KBM-7 (cell line): ENCODE measurements at places on chromosomes 11 and 22.
A peak's percentile ranks its signal among the peaks of the same experiment; 100 is the strongest.

DNA sequence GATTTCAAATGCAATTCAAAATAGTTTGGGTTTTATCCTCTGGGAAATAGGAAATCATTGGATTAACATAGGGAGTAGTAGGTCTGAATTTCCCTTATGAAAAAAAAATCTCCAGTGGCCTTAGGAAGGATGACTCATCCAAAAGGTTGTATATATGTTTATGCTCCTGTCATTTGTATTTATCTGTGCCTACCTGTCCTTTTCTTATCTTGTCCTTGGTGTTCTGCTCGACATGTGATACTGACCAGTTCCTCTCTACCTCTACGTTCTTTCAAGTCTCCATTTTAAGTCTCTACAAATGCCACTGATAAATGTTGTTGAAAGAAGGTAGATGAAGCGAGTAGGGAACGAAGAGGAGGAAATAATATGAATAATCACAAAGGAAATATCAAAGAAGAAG is 3.0 kb upstream of the SOX6 start:
- DNase-seq, result no peak

DNA sequence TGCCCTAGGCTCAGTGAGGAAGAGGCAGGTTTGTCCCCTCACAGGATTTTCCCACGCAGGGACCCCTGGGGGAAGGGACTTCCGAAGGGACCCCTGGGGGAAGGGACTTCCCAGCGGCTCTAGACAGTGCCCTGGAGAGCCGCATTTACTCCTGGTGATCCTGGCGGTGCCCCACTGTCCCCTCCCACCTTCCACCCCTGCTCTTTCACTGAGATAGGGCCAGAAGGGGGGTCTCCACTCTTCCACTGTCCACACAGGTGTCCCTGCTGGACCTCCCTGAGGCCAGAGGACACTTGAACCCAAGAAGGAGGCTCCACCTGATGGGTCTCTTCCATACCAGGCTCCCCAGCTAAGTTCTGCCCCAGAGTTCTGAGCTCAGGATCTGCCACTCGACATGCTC is 1333.9 kb downstream of the BRD1 start:
- DNase-seq, result no peak

GRCh38 chr22:30948930-30949342 is 19.6 kb downstream of the MORC2 start:
- DNase-seq, result no peak

GRCh38 chr11:72789493-72790131 is 4.2 kb downstream of the STARD10 start:
- DNase-seq, result no peak

- DNase-seq, result no peak
Observed at GRCh38 chr22:50518606-50519005, 6.8 kb downstream of the SCO2 start.

DNA sequence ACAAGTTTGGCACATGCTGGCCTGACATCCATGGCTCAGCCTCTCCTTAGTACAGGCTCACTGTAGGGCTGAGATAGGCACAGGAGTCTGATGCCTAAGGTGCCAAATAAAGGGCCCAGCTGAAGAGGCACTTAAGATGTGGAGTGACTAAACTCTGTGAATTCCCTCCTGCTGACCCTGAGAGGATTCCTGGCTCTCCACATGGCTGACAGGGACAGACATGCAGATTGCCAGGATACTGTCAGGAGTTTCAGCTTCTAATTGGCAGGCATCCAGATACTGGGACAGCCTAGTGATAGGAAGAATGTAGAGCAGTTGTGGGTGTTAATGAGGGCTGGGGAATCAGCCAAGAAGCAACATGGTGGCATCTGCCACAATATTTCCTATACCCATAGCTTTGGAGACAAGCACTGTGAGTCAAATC is 558.7 kb downstream of the INSC start:
- no peak for DNase-seq

DNA sequence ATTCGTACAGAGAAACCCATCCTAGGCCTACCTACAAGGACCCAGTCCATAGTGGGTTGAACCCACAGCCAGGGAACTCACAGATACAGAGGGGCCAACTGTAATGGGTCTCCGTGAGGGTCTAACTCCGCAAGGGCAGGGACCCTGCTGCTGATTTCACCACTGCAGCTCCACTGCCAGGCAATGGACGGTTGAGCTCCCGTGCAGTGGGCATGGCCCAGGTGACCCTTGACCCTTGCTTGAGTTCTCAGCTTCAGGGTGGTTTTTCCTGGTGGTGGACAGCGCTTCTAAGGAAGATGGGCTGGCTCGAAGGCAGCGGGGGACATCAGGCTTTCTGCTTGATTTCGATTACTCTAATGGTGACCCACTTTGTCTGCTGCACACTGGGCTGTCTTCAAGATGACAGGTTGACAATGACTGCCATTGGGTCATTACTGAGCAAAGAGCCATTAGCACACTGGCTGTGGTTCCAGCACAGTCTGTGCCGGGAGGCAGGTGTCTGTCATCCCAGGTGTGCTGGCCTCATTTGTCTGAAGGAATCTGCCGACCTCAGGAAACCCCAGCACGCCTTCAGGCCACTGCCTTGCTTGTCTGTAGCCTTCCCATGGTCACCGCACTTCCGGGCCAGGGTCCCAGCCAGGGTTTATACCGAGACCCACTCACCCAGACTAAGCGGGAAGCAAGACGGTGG is 3.7 kb upstream of the GAL start:
- DNase-seq, result no peak

DNA sequence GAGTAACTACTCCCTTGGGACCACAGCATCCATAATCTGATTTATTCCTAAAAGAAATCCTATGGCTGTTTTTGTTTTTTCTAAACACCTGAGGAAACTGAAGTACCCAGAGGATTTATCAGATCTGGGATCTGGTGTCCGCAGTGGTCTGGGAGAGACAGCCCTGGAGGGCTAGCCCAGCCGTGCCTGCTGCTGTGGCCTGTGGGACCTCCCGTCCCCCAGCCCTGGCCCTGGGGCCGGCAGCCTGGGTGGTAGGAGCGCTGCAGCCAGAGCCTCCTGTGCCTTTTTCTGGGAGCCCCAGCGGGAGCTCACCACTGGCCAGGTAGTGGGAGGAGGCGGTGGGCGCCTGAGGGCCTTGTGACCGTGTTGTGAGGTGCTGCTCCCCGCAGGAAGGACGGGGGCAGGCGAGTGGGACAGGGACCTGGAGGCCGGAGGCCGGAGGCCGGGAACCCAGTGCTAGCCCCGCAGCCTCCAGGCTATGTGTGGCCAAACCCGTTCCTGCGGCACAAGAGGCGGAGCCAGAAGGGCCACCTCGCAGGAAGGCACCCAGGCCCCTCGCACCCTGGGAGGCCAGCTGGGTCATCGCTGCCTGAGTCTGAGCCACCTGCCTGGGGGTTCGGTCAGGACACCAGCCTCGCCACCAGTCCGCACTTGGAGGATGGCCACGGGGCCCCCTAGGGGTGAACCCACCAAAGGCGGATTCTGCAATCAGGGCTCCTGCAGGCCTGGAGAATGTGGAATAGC is 18.2 kb upstream of the C11orf96 start:
- DNase-seq, result no peak

DNA sequence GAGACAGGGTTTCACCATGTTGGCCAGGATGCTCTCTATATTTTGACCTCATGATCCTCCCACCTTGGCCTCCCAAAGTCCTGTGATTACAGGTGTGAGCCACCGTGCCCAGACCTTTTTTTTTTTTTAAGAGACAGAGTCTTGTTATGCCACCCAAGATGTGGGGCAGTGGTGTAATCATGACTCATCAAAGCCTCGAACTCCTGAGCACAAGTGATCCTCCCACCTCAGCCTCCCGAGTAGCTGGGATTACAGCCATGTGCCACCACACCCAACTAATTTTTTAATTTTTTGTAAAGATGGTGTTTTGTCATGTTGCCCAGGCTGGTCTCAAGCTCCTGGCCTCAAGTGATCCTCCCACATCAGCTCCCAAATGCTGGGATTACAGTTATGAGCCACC is 37.9 kb downstream of the IZUMO1R start:
- no peak for DNase-seq

- DNase-seq, result no peak
Observed at GRCh38 chr22:25582946-25583345, 18.5 kb downstream of the GRK3 start.

GRCh38 chr11:118930094-118930712 is 4.5 kb upstream of the BCL9L start:
- DNase-seq, result peak; percentile 92

DNA sequence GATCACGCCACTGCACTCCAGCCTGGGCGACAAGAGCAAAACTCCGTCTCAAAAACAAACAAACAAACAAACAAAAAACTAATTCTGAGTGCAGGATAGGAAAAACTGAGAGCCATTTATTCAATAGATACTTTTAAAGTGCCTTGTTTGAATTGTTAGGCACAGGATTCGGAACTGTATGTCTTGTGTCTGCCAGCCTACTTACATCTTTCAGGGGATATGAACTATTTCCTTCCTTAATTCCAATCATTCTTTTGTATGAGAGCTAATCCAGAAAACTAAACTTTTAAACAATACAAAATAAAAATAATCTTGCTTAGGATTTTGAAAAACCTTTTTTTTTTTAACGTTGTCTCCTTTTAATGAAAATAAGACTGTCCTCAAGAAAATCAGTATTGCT is 12.6 kb downstream of the UVRAG start:
- DNase-seq, result no peak

- no peak for DNase-seq
Observed at GRCh38 chr11:133162227-133162626, 370.1 kb downstream of the OPCML start.

DNA sequence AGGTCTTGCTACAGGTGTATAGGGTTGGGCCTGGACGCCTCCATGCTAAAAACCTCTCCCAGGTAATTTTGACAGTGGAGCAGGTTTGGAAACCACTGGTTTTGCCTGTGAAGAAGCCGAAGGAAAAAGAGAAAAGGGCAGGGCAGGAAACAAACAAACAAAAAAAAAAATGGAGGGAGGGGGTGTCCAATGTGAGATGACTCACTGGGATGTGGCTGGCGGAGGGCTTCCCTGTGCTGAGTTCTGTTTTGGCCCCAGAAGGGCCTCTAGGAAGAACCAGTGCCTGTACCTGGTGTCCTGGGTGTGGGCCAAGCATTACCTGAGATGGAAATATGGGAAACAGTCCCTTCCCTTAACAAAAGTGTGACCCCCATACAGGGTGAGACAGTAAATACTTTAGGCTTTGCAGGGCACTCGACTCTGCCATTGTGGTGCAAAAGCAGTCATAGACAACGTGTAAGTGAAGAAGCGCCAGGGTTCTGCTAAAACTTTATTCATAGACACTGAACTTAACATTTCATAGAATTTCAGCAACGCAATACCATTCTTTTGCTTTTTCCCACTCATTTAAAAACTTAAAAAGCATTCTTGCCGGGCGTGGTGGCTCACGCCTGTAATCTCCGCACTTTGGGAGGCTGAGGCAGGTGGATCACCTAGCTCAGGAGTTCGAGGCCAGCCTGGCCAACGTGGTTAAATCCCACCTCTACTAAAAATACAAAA is 9.5 kb upstream of the DGKZ start:
- DNase-seq, result no peak

DNA sequence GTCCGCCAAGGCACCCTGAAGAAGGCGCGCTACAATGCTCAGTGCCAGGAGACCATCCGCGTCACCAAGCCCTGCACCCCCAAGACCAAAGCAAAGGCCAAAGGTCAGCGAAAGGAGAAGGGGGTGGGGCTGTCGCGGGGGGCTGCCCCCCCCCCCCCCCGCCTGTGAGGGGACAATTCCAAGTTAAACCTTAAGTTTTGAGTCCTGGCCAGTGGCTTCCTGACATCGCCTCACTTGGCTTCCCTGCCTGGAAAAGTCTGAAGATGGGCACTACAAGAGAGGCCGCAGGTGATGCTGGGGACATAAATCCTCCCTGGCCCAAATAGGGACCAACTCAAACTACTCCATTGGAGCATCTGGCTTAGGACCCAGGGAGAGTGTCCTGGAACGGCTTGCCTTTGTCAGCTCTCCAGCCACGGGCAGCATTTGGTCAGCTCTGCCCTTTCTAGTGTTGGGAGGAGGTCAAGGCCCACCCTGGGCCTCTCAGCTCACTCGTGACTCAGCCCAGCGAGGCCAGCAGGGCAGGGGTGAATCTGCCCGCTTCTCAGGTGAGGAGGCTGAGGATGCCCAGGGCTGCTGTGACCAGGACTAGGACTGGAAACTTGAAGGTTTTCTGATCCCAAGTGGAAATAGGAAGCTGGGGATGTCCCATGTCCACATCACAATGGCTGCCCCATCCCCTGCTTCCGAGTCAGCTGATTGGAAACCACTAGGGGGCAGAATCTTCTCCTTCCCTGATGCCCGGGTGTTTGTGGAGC is 1.4 kb downstream of the MDK start:
- DNase-seq, result peak; percentile 38

GRCh38 chr22:29346659-29347058 is 31.2 kb upstream of the RASL10A start:
- DNase-seq, result no peak

DNA sequence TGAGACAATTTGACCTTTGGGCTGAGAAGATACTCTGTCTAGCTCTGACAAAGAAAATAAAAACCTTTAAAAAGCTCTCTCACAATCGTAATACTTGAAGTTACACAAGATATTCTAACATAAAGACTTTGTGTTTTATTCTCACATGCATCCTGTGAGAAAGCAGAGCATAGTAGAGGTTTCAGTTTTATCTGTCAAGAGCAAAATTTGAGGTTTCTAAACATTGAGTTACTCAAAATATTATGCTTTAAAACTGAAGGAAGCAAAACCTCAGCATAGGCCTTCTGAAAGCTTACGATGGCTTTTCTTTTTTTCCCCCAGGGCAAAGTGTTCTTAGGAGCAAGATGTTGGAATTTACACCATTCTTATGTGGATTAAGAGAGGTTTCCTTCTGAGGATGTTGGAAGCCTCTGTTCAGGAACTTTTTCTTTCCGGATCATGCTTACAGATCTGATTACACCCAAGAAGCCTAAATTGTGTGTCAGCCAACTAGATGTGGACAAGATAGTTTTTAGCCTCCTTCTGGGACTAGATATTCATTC is 15.0 kb upstream of the OR51M1 start:
- DNase-seq, result no peak

- DNase-seq, result no peak
Observed at GRCh38 chr11:125944350-125945010, 1.4 kb upstream of the VSIG10L2 start.

GRCh38 chr11:63621071-63621470 is 6.8 kb upstream of the PLAAT3 start:
- no peak for DNase-seq

DNA sequence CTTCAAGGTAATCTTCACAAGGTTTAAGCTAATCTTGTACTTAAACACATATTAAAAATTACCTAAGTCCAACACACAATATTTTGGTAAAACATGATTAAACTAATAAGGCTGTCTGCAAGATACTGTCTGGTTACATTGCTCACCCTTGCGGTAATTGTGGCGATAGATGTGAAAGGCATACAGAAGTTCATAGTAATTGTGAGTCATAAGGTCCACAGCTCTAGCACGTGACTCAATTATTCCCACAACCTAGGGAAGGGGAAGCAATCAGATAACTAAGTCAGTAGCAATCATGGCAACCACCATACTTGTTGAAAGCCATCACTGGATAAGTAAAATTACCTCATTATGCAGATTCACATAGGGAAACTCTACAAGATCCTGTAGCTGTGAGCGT is 30.5 kb upstream of the FNBP4 start:
- DNase-seq, result no peak

GRCh38 chr11:28003615-28004014 is 104.3 kb downstream of the KIF18A start:
- no peak for DNase-seq
